ENCODE measurements at places on chromosomes 5 and 9. TPM values are rescaled to one million over a fixed set of nuclear protein-coding genes. Genes with fewer than 3 reads are reported as not detected.

Gene IGIP
- total RNA-seq = 4.9 TPM

Gene OR13C2
- not detected for total RNA-seq

Gene TRAF2
- 45.7 TPM for total RNA-seq

Gene SIGMAR1
- 53.3 TPM for total RNA-seq

Gene CNTNAP3
- total RNA-seq = not detected

All from activated CD4-positive, alpha-beta memory T cell treated with anti-CD3 and anti-CD28 coated beads, Interleukin-2, amount 10 ng/mL, durations not matched to agents 7 days and 5 days (primary cell).